Left kidney (tissue), 8 donors: ENCODE measurements at places on chromosomes 13 and 19. TPM values are rescaled to one million over a fixed set of nuclear protein-coding genes. Genes with fewer than 3 reads are reported as not detected.

Gene LRRC4B
- 14.2 TPM for polyA plus RNA-seq

Gene SPIB
- 1.00 TPM for polyA plus RNA-seq

Gene THSD1
- polyA plus RNA-seq = 6.0 TPM

Gene WDR87
- 0.03 TPM for polyA plus RNA-seq

Gene LAIR2
- not detected for polyA plus RNA-seq

Gene PRR36
- polyA plus RNA-seq = 5.9 TPM

- no peak for DNase-seq
Measured at GRCh38 chr19:29499921-29500590, 25.7 kb upstream of the VSTM2B start.

DNA sequence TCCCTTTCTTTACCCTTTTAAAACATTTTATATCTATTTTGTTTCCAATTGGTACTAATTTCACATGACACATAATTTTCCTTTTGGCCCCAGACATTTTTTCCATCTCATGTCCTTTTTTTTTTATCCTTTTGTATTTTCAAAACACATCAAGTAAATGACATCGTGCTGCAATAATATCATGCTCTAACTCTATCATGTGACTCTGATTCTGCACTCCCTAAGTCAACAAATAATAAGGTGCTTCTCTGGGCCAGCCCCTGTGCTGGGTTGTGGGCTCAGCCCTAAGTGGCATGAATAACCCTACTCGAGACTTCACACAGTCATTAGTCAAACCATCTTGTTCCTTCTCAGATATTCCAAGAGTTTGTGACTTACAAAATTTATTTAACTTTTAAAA, 21.7 kb downstream of the NALCN start:
- DNase-seq = no peak

DNA sequence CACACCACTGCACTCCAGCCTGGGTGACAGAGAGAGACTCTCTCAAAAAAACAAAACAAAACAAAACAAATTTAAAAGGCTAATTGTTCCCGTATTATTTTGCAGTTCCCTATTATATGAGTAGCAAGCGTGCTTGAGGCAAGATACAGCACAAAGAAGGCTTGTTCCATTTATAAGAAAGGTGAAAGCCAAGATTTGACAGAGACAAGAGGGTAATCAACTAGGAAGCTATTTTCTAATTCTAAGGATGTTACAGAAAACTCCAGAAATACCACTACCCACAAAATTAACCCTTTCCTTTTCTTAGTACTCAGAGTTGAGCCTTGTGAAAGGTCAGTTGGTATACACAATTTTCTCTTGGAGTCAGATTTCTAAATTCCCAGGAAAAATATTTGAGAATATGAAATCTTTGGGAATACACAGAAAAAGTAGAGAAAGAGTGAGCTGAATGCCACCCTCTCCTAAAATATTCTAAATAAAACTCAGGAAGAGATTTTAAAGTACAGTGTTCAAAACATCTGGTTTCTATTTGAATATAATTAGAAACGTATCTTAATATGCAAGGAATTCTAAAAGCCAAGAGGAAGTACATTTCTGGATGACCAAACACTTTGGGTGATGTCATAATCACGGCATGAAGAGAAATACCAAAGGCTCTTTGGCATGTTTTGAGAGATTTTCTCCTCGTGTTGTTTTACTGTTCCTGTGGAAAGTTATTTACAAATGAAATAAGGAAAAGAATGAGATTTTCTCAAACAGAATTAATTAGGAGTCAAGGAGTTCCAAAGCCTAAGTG, 63.0 kb upstream of the FLT1 start:
- DNase-seq = no peak

GRCh38 chr13:54972838-54973237, 1944.2 kb downstream of the OLFM4 start:
- DNase-seq = no peak

DNA sequence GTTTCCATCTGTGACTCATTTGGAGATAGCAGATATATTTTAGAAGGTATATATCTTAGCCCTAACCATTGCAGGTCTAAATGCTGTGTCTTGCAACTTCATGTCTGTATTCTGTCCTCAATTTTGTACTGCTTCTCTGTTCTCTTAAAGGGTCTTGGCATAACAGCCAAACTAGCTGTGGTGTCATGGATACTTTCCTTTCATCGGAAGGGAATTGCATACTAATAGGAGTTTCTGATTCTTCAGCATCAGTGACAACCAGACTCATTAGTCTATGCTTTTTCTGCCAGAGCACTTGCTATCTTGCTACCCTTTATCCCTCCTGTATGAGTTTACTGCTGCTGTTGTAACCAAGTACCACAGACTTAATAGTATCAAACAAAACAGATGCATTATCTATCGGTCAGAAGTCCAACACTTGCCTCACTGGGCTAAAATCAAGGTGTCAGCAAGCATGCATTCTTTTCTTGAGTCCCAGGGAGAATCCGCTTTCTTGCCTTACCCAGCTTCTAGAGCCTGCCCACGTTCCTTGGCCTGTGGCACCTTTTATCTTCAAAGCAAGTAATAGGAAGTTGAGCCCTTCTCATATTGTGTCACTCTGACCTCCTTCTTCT, 253.1 kb downstream of the HS6ST3 start:
- DNase-seq = no peak

- no peak for DNase-seq
Measured at GRCh38 chr19:27974082-27974513, 1238.9 kb downstream of the UQCRFS1 start.

DNA sequence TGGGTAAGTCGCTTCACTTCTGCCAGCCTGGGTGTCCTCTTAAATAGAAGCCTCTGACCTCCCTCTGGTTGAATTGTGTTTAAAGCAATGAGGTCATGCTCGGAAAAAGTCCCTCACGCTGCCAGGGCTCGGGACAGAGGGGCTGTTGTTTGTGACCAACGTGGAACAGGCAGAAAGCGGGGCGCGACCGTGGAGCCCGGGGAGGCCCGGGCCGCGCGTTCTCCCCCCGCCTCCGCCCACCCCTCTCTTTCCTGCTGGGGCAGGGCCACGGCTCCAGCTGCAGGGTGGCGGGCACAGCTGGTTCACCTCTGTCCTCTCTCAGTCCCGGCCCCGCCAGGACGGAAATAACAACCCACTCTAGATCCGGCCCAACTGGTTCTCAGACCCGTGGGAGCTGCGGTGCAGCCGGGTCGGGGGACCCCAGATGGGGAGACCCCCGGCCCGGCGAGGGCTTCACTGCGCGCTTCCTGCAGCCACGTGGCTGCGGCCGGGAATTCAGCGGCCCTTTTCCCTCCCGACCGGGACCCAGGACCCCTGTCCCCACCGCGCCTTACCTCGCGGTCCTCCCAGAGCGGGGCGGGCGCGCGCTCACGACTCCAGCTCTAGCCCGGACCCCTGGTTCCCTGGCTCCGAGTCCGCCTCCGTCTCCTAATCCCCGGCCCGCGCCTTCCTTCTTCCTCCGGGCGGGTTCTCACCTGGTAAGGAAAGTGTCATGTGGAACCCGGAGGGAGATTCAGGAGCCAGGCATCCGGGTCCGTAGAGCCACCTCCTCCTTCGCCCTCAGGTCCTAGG, 1.9 kb downstream of the CDC42EP5 start:
- DNase-seq = no peak

DNA sequence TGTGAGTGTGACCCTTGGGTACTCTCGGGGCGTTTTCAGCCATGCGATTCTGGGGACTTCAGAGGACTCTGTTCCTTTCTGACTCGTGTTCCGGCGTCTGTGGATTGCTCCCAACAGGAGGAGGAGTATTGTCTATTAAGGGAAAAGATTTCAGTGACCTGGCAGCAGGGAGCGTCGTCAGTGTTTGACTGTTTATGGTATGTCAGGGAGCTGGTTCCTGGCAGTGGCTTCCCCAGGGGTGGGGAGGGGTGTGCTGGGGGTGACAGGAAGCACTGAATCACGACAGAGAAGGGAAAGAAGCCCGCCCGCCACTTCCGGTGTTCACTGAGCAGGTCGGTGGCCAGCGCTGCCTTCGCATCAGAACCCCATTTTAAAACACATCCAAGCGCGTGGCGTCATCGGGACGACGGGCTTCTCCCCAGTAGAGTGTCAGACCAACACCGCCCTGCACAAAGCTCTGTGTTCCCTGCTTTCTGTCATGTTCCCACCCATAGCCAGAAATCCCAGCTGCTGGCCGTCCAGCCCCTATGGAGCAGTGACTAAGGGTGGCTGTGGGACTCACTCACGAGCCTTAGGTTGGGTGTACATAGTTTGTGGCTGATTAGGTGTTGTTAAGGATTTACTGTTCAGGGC, 33.8 kb downstream of the COL4A2 start:
- DNase-seq = no peak

GRCh38 chr13:80871481-80871880, 530.6 kb upstream of the SPRY2 start:
- DNase-seq = no peak

- DNase-seq = no peak
Measured at GRCh38 chr13:30116379-30116778, 191.0 kb downstream of the KATNAL1 start.

GRCh38 chr13:27281420-27281819, 10.8 kb downstream of the RASL11A start:
- DNase-seq = no peak
